Liver (tissue), 10 donors: ENCODE measurements at places on chromosomes 6 and 20. TPM values are rescaled to one million over a fixed set of nuclear protein-coding genes. Genes with fewer than 3 reads are reported as not detected.

The SAMD3 gene
- 2.1 TPM for total RNA-seq

- H3K27me3 ChIP-seq: no peaks in the 10 kb centered on the region
- H3K4me1 ChIP-seq: peaks cover 19% of the 10 kb centered on the region
- DNase-seq: peak; percentile 61
- H3K36me3 ChIP-seq: no peaks in the 10 kb centered on the region
These were observed 766 bp downstream of the SLC16A10 start for GRCh38 chr6:111087871-111088667.

The C20orf96 gene
- total RNA-seq: 1.2 TPM

GRCh38 chr6:83868639-83869038 lies 9.2 kb downstream of the CYB5R4 start:
- H3K36me3 ChIP-seq: no peaks in the 10 kb centered on the region
- DNase-seq: no peak
- H3K4me3 ChIP-seq: no peak overlapping the region
- H3K27ac ChIP-seq: no peak overlapping the region
- H3K27me3 ChIP-seq: no peaks in the 10 kb centered on the region

- no peak overlapping the region for H3K4me3 ChIP-seq
- H3K4me1 ChIP-seq: no peaks in the 10 kb centered on the region
These were observed 62.8 kb upstream of the GTSF1L start for GRCh38 chr20:43789593-43789992.

- peak overlapping the region; percentile 88 for H3K4me3 ChIP-seq
- H3K4me1 ChIP-seq: peaks cover 17% of the 10 kb centered on the region
- H3K27me3 ChIP-seq: no peaks in the 10 kb centered on the region
- H3K36me3 ChIP-seq: peaks cover 3% of the 10 kb centered on the region
These were observed 945 bp downstream of the TENT5A start for GRCh38 chr6:81751388-81752083.

- peak overlapping the region; percentile 60 for H3K27ac ChIP-seq
- H3K27me3 ChIP-seq: no peaks in the 10 kb centered on the region
- no peaks in the 10 kb centered on the region for H3K4me1 ChIP-seq
- no peak overlapping the region for H3K4me3 ChIP-seq
- no peak for DNase-seq
These were observed 67.3 kb downstream of the PREX1 start for GRCh38 chr20:48760403-48760983.

The PI16 gene
- not detected for total RNA-seq

- no peak overlapping the region for H3K27ac ChIP-seq
- DNase-seq: no peak
- no peaks in the 10 kb centered on the region for H3K27me3 ChIP-seq
- no peak overlapping the region for H3K4me3 ChIP-seq
These were observed 226.8 kb upstream of the HS3ST5 start for GRCh38 chr6:114569669-114570068.

GRCh38 chr6:14381829-14382677 lies 264.5 kb downstream of the CD83 start:
- H3K27me3 ChIP-seq: no peaks in the 10 kb centered on the region
- H3K4me3 ChIP-seq: no peak overlapping the region
- H3K27ac ChIP-seq: no peak overlapping the region

The ETV7 gene
- 0.28 TPM for total RNA-seq

The C20orf141 gene
- total RNA-seq: not detected

- H3K27me3 ChIP-seq: no peaks in the 10 kb centered on the region
- H3K27ac ChIP-seq: no peak overlapping the region
- H3K4me3 ChIP-seq: no peak overlapping the region
- DNase-seq: no peak
- no peaks in the 10 kb centered on the region for H3K36me3 ChIP-seq
- no peaks in the 10 kb centered on the region for H3K4me1 ChIP-seq
These were observed 163.7 kb downstream of the CARMIL1 start for GRCh38 chr6:25442898-25443297.

- H3K27ac ChIP-seq: no peak overlapping the region
- H3K27me3 ChIP-seq: no peaks in the 10 kb centered on the region
- DNase-seq: no peak
- no peaks in the 10 kb centered on the region for H3K4me1 ChIP-seq
These were observed 43.0 kb downstream of the DNAAF9 start for GRCh38 chr20:3364323-3365013.

GRCh38 chr20:15922556-15922955 lies 650.7 kb downstream of the KIF16B start:
- H3K4me1 ChIP-seq: no peaks in the 10 kb centered on the region
- no peak for DNase-seq
- no peak overlapping the region for H3K4me3 ChIP-seq

DNA sequence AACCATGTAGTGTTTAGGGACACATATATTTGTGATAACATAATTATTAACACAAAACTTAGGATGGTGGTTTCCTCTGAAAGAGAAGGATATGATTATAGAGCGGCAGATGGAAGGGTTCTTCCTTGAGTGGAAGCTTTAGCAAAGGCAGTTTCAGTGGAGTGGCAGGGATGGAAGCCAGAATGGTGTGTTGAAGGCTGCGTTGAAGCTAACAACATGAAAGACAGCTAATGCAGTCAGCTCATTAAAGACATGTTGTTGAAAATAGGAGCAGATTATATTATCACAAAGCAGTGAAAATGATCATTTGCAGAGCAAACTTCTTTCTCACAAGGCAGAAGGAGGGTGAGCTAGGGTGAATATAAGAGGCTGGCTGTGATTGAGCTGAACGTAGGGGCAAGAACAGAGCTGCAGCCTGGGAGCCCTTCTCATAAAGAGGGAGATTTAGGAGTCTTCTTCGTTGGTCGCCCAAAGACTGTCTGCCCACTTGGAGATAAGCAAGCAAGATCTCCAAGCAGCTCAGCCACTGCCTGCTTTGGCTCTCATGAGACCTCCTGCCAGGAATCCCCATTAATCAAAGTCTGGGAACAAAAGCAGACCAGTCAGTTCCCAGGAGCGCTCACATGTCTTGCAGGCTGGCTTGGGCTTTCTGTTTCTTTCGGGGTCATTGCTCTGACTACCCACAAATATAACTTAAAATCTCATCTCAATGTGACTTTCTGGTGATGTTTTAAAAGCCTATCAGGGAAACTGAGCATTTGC lies 2.6 kb upstream of the ANKRD6 start:
- H3K36me3 ChIP-seq: no peaks in the 10 kb centered on the region
- DNase-seq: no peak
- H3K4me3 ChIP-seq: no peak overlapping the region
- no peak overlapping the region for H3K27ac ChIP-seq

- no peaks in the 10 kb centered on the region for H3K36me3 ChIP-seq
- H3K27ac ChIP-seq: peak overlapping the region; percentile 64
- DNase-seq: no peak
- H3K27me3 ChIP-seq: no peaks in the 10 kb centered on the region
- peaks cover 4% of the 10 kb centered on the region for H3K4me1 ChIP-seq
These were observed 9.3 kb upstream of the LAMA5 start for GRCh38 chr20:62376112-62377063.

- H3K27me3 ChIP-seq: peaks cover 3% of the 10 kb centered on the region
- no peaks in the 10 kb centered on the region for H3K36me3 ChIP-seq
- no peaks in the 10 kb centered on the region for H3K4me1 ChIP-seq
- no peak for DNase-seq
- H3K4me3 ChIP-seq: no peak within 1 kb of the TSS
These were observed at the start of gene HLA-DQA2 for GRCh38 chr6:32741031-32741960. Gene HLA-DQA2, plus strand, starts transcription at chr6:32741391. Its CDS starts 53 bp downstream, at chr6:32741444.

DNA sequence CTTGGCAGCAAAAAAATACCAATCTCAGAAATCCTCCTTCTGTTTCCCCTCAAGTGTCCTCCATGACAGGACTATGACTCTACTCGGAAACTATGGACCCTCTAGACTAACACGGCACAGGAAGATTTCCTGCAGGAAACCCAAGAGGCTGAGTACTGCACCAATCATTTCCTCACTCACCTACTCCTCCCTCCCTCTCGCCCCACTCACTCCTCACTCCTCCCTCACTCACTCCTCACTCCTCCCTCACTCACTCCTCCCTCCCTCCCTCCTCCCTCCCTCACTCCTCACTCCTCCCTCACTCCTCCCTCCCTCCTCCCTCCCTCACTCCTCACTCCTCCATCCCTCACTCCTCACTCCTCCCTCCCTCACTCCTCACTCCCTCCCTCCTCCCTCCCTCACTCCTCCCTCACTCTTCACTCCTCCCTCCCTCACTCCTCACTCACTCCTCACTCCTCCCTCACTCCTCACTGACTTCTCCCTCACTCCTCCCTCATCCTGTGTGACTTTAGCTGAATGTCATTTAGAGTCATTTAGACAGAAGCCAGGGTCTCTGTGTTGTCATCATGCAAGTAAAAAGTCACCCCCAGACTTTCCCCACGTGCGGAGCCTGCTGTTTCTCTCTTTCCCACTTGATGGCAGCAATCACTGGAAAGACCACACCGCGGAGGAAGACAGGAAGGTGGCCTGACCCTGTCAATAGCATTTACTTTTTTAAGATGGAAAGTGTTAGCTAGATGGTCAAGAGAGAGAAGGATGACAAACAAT lies 226.8 kb upstream of the PDE10A start:
- no peaks in the 10 kb centered on the region for H3K4me1 ChIP-seq
- H3K27me3 ChIP-seq: no peaks in the 10 kb centered on the region
- H3K4me3 ChIP-seq: no peak overlapping the region

GRCh38 chr6:145898376-145898775 lies 65.8 kb downstream of the SHPRH start:
- no peak for DNase-seq
- peaks cover under 1% of the 10 kb centered on the region for H3K4me1 ChIP-seq
- no peaks in the 10 kb centered on the region for H3K27me3 ChIP-seq
- H3K4me3 ChIP-seq: no peak overlapping the region
- H3K27ac ChIP-seq: no peak overlapping the region

GRCh38 chr6:105591053-105591452 lies 188.2 kb upstream of the PREP start:
- DNase-seq: no peak
- no peaks in the 10 kb centered on the region for H3K4me1 ChIP-seq
- H3K4me3 ChIP-seq: no peak overlapping the region
- no peaks in the 10 kb centered on the region for H3K27me3 ChIP-seq
- H3K27ac ChIP-seq: no peak overlapping the region
- H3K36me3 ChIP-seq: no peaks in the 10 kb centered on the region

DNA sequence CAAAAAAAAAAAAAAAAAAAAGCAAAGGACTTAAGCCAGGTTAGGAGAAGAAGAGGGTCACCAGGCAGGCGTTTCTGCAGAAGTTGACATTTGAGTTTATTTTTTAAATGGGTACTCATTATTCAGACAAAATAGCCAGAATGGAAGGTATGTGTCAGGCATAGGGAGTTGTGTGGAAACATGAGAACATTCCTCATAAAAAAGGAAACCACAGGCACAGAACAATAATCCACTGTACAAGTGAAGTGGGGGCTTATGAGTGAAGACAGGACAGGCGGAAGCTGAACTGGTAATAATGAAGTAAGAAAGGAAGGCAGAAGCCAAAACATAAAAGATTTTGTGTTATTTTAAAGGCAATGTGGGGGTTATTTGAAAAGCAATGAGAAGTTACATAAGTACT lies 104.6 kb downstream of the EPB41L2 start:
- no peak for DNase-seq
- H3K4me3 ChIP-seq: no peak overlapping the region
- no peak overlapping the region for H3K27ac ChIP-seq
- no peaks in the 10 kb centered on the region for H3K36me3 ChIP-seq
- H3K4me1 ChIP-seq: no peaks in the 10 kb centered on the region

DNA sequence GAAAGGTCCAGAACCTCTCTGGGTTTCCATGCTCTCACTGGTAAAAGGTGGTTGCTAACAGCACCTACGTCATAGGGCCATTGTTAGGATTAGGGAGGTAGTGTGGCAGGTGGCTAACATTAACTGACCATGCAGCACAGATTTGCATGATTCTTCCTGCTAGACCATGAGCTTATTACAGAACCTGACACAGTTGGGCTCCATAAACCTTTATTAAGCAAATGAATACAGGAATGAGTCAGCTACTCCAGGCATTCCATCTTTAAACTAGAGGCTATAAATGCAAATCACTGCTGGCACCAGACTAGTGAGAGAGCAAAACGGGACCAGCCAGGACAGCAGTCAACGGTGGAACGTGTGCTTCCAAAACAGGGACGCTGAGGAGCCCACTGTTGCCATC lies 440.1 kb downstream of the PTPRT start:
- no peak for DNase-seq
- no peaks in the 10 kb centered on the region for H3K36me3 ChIP-seq
- H3K27ac ChIP-seq: no peak overlapping the region
- H3K27me3 ChIP-seq: no peaks in the 10 kb centered on the region
- H3K4me1 ChIP-seq: no peaks in the 10 kb centered on the region
- no peak overlapping the region for H3K4me3 ChIP-seq

The SIGLEC1 gene
- total RNA-seq: 7.5 TPM

DNA sequence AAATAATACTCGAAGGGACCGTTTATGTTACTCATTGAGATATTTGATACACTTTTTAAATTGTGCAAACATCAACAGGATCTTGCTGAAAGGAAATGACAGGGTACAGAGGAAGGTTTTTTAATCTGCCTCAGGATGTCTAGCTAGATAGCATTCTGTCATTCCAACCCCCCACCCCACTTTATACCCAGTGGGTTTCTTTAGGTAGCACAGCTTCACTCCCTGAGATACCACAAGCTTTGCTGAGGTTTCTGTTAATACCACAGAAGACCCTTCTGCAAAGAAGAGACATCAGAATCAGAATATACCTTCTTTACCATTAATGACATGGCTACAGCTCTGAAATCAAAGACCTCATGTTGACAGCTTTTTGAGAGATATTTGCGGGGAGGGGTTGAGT lies 1.3 kb downstream of the PHACTR2 start:
- no peaks in the 10 kb centered on the region for H3K36me3 ChIP-seq
- peak overlapping the region; percentile 94 for H3K27ac ChIP-seq
- peak overlapping the region; percentile 77 for H3K4me3 ChIP-seq
- H3K27me3 ChIP-seq: no peaks in the 10 kb centered on the region
- no peaks in the 10 kb centered on the region for H3K4me1 ChIP-seq

The HLA-DRB5 gene
- 42.9 TPM for total RNA-seq

The SRSF12 gene
- 0.17 TPM for total RNA-seq

- DNase-seq: no peak
- H3K4me3 ChIP-seq: no peak overlapping the region
- H3K36me3 ChIP-seq: no peaks in the 10 kb centered on the region
- no peak overlapping the region for H3K27ac ChIP-seq
- no peaks in the 10 kb centered on the region for H3K4me1 ChIP-seq
These were observed 213.5 kb upstream of the SULF2 start for GRCh38 chr20:47998736-47999135.

The HRH3 gene
- not detected for total RNA-seq

- no peaks in the 10 kb centered on the region for H3K36me3 ChIP-seq
- no peak overlapping the region for H3K27ac ChIP-seq
- no peak overlapping the region for H3K4me3 ChIP-seq
- H3K27me3 ChIP-seq: no peaks in the 10 kb centered on the region
- H3K4me1 ChIP-seq: no peaks in the 10 kb centered on the region
These were observed 16.6 kb downstream of the CRYBG1 start for GRCh38 chr6:106377061-106377540.

DNA sequence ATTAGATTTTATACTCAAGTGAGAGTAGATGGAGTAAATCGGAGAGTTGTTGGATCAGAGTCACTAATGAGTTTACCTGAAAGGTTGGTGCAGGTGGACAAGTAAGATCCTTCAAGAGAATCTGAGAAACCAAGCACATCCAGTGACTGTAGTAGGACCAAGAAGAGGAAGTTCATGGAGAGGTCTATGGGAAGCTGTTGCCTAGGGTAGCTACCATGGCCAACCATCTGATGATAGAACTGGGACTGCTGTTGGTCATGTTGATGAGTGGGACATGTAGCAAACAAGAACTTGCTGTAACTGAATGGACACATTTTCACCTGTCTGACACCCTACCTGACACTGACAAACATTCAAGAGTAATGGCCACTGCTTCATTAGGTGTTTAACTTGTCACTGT lies 11.3 kb upstream of the ADGB start:
- no peaks in the 10 kb centered on the region for H3K27me3 ChIP-seq
- H3K4me3 ChIP-seq: no peak overlapping the region
- DNase-seq: no peak
- no peak overlapping the region for H3K27ac ChIP-seq

- peak overlapping the region; percentile 33 for H3K4me3 ChIP-seq
- DNase-seq: peak; percentile 34
- H3K27ac ChIP-seq: peak overlapping the region; percentile 92
- H3K27me3 ChIP-seq: no peaks in the 10 kb centered on the region
- H3K36me3 ChIP-seq: no peaks in the 10 kb centered on the region
These were observed 793 bp upstream of the FAM50B start for GRCh38 chr6:3848380-3848779.
